ENCODE measurements at places on chromosomes 5 and 9. TPM values are rescaled to one million over a fixed set of nuclear protein-coding genes. Genes with fewer than 3 reads are reported as not detected.

The UGT3A2 gene
- 0.27 TPM for total RNA-seq

The MUSK gene
- total RNA-seq, result not detected

The WDR38 gene
- total RNA-seq, result not detected

- DNase-seq, result no peak
Observed at GRCh38 chr5:152534641-152535040, 129.6 kb upstream of the NMUR2 start.

- no peak for DNase-seq
Observed at GRCh38 chr5:64566310-64566916, 60.6 kb downstream of the RGS7BP start.
